Motor neuron (in vitro differentiated cells): ENCODE measurements at places on chromosomes 7 and 10. TPM values are rescaled to one million over a fixed set of nuclear protein-coding genes. Genes with fewer than 3 reads are reported as not detected.

GRCh38 chr7:143454091-143454680, 10.9 kb downstream of the TAS2R60 start:
- ATAC-seq = no peak

DNA sequence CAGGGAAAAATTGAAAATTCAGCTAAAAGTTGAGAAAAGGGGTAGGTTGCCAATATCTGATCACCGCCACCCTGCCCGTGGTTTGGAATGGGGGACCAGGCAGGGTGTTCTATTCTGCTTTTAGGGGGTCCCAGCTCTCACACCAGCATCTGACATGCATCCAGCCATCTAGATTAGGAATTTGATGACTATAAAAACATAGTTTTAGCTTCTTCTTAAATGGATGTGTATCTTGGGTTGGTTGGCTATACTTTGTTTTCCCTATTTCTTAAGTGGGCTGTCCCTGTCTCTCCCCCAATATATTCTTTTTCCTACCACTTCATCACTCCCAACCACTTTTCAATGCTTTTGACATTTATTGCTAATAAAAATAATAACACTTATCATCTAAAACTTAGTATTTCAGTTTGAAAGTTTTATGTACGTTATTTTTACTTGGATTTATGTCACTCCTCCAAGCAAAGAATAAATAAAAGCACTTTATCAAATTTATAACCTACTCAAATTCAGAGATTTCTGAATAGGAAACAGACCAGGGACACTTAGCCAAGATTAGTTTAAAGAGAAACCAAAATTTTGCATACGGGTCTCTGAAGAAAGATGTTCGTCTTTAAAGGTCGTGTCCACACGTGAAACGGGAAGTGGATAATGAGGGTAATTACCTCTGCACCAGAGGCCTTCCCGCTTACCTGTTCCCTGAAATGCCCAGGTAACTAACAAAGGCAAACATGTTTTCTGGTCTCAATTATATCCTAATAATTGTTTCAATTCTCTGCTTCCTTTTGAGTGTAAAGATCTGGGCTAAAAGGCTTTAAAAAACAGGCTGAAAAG, 233.2 kb upstream of the AUTS2 start:
- no peak for ATAC-seq

The PGAM2 gene
- total RNA-seq = 0.38 TPM in 1 of 2 replicates, not detected in the other

GRCh38 chr7:121153995-121154394, 165.5 kb downstream of the CPED1 start:
- ATAC-seq = no peak

DNA sequence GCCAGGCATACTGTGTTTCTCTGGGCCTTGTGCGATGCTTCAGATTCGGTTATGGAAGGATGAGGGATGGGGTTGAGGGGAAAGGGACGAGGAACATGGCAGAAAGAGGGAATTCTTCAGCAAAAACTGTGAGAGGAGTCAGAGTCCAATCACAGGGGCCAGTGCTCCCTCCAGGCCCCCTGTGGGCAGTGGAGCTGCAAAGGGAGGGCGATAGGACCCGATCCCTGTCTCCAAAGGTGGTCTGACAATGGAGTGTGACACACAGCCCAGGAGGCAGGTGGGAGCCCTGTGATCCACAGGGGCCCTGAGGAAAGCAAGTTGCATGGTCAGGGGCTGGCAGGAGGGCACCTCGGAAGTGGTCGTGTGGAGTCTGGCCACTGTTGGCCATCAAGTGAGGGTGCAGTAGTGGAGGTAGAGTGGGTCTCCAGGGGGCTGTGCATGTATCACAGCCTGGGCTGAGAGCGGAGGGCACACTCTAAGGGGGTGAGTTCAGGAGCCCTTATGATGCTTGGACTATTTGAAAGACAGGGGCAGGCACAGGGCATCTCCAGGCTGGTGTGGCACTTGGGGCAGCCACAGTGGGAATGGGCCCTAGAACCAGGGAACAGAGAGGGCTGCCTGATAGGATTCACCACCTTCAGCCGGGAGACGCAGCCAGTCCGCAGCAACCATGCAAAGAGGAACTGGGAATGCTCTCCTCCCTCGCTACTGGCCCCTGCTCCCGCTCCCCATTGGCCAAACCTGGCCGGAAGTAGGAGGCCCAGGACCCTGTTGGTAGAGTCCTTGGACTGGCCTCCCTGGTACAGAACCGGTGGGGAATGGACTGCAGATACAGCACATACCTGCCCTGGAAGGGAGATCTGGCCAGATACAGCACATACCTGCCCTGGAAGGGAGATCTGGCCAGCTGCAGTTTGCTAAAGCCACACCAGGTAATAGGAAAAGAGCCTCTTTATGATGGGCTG, 115.9 kb downstream of the ADCY1 start:
- ATAC-seq = no peak

- peak; percentile 13 for ATAC-seq
These were observed 255.6 kb downstream of the OTUD1 start for GRCh38 chr10:23694446-23694920.

The RPEL1 gene
- not detected in 2 replicates for total RNA-seq

DNA sequence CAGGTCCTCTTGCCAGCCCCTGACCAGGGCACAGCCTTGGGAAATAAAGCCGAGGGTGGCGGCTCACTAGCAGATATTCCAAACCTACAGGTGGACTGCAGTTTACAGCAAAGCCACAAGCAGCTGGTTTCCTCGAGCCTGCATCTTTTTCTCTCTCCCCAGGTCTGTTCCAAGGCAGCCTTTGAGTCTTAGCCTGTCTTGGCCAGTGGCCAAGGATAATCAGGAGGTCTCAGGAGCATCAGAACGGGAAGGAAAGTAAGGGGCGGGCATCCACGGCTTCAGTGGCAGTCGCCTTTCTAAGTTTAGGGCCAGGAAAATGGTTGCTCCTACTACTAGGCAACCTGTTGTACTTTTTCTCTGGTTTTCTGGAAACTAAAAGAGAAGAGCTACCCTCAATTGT, 219.7 kb upstream of the ZMIZ1 start:
- no peak for ATAC-seq

DNA sequence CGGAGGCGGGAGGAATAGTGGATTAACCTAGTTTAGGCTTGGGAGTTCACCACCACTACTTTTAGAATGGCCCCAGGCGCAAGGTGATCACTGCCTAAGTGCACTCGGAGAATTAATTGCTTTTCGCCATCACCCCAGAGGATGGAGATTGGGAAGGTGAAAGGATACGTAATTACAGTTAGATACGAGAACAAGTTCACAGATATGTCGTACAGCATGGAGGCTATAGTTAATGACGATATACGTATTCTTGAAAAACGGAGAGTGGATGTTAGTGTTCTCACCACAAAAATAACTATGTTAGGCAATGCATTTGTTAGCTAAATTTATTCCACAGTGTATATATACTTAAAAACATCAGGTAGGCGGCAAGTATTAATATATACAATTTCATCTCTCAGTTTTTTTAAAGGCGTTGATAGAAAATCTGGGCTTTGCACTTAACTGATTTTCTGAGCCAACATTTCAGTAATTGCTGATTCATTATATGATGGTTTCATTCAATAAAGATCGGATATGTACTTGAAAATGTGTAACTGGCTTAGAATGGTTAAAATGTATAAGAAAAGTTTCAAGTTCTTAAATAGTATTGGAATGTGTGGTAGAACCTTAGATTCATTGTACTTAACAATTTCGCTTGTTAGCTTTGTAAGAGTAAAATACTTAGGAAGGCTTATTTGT, 683 bp downstream of the CDC123 start:
- no peak for ATAC-seq

GRCh38 chr7:27182861-27183681, 2.0 kb downstream of the HOXA11 start:
- ATAC-seq = no peak

GRCh38 chr7:362402-363096, 72.6 kb downstream of the FOXL3 start:
- no peak for ATAC-seq

DNA sequence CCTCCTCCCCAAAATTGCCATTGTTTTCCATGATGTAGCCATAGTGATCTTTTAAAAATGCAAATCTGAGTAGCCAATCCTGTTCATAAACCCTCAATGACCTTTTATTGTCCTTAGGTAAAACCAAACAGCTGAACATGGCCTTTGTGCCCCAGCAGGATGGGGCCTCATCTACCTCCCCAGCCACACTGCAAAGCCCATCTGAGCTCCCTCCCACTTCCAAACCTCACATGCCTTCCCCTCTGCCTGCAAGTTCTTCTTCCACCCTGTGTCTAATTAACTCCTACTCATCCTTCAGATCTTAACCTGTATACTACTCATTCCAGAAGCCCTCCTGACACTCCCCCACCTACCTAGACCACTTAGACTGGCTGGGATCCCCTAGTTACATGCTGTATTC, 178.8 kb upstream of the NPVF start:
- ATAC-seq = no peak

DNA sequence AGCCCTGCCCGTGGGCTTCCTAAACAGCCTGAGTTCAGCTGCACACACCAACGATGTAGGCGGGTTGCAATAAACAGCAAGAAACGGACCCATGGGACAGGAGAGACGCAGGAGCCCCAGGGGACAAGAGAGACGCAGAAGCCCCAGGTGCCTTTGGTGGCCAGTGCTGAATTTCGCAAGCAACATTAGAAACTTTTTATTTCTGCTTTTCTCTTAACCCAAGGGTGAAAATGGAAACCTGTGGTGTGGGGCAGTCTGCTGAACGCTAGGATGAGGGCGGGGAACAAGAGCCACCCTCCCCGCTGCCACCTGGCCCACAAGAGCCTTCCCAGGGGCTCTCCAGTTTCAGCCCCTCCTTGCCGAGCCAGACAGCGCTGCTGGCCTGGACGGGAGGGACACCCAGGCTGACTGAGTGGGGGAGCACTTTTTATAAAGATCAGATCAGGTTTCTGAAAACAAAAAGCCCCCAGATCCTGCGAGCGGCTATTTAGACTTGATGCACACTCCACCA, 20.0 kb upstream of the GPR146 start:
- no peak for ATAC-seq

- no peak for ATAC-seq
These were observed 143.1 kb downstream of the GNAI1 start for GRCh38 chr7:80277434-80278427.

The NODAL gene
- total RNA-seq = 0.54 and 0.93 TPM in 2 replicates

The CFAP70 gene
- 0.71 and 0.77 TPM in 2 replicates for total RNA-seq

The HTR5A gene
- 0.57 and 0.68 TPM in 2 replicates for total RNA-seq

GRCh38 chr7:3078514-3078913, 34.8 kb upstream of the CARD11 start:
- no peak for ATAC-seq

GRCh38 chr10:66349076-66349475, 576.8 kb upstream of the LRRTM3 start:
- no peak for ATAC-seq

- no peak for ATAC-seq
These were observed 712.2 kb upstream of the POM121L12 start for GRCh38 chr7:52323202-52323746.

DNA sequence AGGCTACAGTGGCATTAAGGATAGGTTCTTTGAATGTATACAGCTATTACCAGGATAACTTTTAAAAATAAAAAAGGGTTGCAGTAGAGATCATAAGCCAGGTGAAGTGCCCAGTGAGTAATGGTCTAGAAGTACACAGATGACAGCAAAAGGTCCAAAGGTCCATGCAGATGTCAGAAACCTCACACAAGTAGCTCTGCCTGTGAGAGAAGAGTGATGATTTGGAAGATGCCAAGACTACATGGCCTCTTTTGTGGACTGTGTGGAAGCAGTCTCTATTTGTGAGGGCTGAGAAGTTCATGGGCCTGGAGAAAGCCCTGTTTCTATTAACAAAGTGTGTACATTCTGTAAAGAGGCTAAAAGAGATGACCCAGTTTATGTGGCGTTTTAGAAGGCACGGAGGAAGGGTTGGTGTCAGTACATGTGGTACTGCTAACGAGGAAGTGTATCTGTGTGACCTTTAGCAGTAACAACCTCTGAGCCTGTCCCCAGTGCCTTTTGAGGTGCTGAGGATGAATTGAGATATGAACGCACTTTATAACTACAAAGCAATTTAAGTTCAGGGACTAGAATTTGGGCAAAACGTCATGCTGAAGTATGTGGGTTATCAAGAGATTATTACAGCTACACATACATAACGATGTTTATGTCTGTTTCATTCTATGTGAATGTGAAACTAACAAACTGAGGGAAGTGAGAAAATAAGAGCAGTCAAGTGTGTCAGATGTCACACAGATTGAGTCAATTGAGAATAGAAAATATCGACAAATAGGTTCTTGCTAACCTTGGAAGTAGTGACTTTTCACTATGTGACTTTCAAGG, 7.6 kb downstream of the CYCS start:
- peak; percentile 20 for ATAC-seq

The INA gene
- 36.4 and 51.0 TPM in 2 replicates for total RNA-seq

- peak; percentile 91 for ATAC-seq
These were observed 309.7 kb downstream of the CSTF2T start for GRCh38 chr10:51389415-51390321.

GRCh38 chr10:96695366-96695765, 24.9 kb downstream of the PIK3AP1 start:
- no peak for ATAC-seq

DNA sequence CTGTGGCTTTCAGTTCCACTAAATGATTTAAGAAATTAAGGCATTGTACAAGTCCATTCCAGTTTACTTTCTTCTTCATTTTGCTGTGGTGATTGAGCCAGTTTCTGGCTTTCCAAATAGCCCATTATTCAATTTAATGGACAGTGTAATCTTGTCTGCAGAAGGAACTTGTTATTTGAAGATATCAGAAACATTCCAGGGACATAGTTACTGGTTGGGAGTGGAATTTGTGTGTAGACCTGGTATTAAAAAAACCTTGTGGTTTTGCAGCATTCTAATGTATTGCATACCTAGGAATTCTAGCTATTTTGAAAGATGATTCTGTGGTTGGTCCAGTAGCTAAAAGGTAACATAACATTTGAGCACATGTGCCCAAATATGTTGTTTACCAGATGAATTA, 72.2 kb downstream of the MCU start:
- ATAC-seq = peak; percentile 77

GRCh38 chr10:36023939-36024338, 381.8 kb upstream of the FZD8 start:
- ATAC-seq = no peak

The RET gene
- total RNA-seq = 0.23 and 0.52 TPM in 2 replicates

The WNT8B gene
- 0.58 and 0.62 TPM in 2 replicates for total RNA-seq

The FOXI2 gene
- 0.05 and 0.06 TPM in 2 replicates for total RNA-seq

- no peak for ATAC-seq
These were observed 145.5 kb downstream of the TRIL start for GRCh38 chr7:28812616-28813015.

DNA sequence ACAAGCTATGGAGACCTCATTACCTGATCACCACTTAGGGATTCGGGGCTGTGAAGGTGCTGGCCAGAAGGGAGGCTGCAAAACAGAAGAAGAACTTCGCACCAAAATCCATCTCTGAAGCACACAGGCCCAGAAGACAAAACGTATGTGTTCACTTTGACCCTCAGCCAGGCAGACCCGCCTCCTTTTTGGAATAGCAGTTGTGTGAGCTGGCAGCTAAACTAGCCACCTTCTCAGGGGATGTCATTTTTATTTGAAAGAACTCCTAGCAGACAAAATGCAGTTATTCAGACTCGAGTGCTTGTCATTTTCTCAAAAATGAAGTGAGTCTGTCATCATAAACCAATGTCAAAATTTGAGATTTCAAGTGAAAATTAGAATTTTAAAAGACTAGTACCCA, 71.7 kb downstream of the TNS3 start:
- ATAC-seq = no peak

GRCh38 chr10:47182934-47183703, 116.9 kb upstream of the GDF10 start:
- no peak for ATAC-seq

GRCh38 chr10:33039181-33039580, 81.2 kb upstream of the ITGB1 start:
- peak; percentile 53 for ATAC-seq
